ENCODE measurements at places on chromosomes 16 and 17. TPM values are rescaled to one million over a fixed set of nuclear protein-coding genes. Genes with fewer than 3 reads are reported as not detected.
A peak's percentile ranks its signal among the peaks of the same experiment; 100 is the strongest.

GRCh38 chr17:82330322-82331239, 3.0 kb downstream of the SECTM1 start:
- peak; percentile 88 for DNase-seq

Gene TRIM25
- 7.0 TPM for total RNA-seq

Gene ARHGDIG
- total RNA-seq, result 1.0 TPM

Gene MYH13
- total RNA-seq, result 0.31 TPM

GRCh38 chr16:20901436-20902112, 1.0 kb downstream of the LYRM1 start:
- peak; percentile 80 for DNase-seq

Gene KRT24
- total RNA-seq, result not detected

Gene GAS7
- total RNA-seq, result 54.1 TPM

DNA sequence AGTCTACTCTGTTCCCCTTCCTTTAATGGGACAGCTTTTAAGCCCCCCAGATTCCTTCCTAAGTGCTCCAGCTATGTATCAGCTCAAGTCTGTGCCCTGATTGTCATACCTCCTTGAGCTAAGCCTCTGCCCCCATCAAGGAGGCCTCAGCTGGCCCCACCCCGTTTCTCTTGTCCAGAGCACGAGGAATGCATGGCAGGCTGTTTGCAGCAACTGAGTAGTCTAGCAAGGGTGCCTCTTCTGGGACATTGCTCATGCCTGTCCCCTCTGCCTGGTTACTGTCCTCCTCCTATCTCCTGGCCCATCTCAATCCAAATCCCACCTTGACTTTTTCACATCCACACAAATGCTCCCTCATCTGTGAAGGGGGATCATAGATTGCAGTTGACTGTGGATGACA, 27.8 kb upstream of the TMEM220 start:
- no peak for DNase-seq

Measured in muscle of leg (tissue), 16 donors.